ENCODE measurements at places on chromosomes 1 and 21. TPM values are rescaled to one million over a fixed set of nuclear protein-coding genes. Genes with fewer than 3 reads are reported as not detected.

DNA sequence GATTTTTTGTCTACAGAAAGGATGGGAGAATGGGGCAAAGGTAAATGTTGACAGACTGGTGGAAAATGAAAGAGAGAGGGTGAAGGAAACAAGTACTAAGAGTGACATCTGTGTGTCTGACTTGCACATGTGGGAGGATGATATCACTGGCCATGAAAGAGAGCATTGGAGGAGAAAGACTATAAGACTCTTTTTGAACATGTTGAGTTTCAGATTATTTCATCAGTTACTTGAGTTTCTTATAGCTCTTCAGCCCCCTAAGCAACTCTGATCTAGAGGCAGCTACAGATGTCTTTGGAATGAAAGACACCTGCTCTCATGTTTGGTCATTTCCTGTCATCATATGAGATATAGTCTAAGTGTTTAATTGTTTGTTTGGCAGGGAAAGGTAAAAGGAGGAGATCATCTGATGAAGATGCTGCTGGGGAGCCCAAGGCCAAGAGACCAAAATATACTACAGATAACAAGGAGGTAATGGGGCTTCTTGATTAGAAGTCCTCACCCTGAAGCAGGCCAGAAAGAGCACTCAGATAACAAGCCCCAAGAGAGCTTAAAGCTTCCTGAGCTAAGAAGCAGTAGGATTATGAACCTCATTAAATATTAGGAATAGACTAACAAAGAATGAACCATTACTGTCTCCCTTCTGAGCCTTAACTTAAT lies 4.5 kb downstream of the POLR3C start:
- peak; percentile 41 for DNase-seq

DNA sequence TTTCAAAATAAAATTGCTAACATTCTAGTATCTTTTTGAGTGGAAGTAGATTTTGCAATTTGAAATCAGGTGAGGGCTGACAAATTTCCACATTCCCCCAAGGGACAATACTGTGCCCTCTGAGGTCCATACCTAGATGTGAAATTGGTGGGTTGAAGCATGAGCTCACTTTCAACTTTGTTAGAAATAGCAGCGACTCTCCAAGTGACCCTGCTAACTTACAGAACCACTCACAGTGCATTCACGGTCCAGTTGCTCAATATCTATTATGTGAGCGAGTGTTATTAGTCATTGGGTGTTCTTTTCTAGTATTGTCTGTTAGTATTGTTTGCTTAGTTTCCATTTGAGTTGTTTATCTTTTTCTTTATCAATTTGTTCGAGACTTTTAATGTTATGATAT lies 53.6 kb upstream of the ASB17 start:
- no peak for DNase-seq

GRCh38 chr1:171912509-171913175 lies 71.3 kb downstream of the DNM3 start:
- no peak for DNase-seq

- DNase-seq, result peak; percentile 38
Observed at GRCh38 chr1:89701746-89702241, 68.9 kb downstream of the LRRC8C start.

- no peak for DNase-seq
Observed at GRCh38 chr1:198161718-198162090, 4.9 kb downstream of the NEK7 start.

DNA sequence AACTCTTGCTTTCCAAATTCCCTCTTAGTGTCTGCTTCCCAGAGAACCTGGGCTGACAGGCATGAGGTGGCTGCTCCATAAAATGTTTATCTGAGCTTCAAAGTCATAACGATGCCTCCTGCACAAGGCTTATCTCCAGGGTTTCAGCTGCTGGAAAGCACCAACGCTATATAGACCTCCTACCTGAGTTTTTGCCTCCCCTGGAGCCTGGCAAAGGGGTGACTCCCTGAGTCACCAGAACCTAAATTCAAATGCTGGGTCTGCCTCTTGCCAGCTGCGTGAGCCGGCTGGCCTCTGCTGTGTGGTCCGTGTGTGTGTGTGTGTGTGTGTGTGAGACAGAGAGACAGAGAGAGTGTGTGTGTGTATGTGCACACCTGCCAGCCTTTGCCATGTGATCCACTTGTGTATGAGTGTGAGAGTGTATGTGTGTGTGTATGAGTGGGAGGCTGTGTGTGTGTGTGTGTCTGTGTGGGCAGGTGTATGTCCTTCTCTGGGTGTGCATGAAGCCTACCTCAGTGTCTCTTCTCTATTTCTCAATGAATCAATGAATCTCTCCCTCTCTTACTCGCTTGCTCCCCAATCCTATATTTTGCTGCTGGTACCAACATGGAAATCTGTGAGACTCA lies 714.9 kb downstream of the MATN1 start:
- no peak for DNase-seq

DNA sequence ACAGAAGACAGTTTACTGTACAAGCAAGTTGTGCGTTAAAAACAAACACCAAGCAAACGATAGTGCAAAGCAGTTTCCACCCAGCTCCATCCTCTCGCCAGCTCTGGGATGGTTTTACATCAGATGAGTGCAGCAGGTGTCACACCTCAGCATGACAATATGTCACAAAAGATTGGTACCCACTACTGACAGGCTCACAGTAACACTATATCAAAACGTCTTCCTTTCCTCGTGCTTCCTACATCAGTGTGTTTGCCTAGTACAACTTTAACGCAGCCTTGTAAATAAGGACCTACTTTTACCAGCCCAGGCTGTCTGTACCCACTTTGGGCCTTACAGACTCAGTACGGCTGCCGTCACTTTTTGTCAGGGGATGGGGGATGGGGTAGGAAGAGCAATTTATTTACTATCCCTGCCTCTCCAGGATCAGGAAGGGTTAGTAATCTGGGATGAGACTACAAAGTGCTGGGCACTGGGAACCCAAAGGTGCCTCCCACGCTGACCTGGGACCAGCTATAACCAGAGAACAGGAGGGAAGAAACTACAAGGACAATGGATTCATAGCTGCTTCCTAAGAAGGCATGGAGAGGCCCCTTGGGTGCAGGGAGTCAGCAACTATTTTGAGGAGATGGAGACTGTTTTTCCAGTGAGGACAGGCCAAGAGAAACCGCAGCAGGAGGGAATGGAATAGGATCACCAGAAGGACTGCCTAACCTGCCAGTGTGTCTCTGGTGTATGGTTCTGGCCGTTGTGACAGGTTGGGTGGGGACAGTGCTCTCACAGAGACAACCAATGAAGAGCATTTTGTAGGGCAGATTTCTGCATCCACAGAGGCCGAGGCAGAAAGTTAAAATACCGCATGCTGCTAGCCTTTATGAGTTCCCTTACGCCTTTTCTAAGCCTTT lies 30.2 kb downstream of the RUNX3 start:
- DNase-seq, result peak; percentile 45

DNA sequence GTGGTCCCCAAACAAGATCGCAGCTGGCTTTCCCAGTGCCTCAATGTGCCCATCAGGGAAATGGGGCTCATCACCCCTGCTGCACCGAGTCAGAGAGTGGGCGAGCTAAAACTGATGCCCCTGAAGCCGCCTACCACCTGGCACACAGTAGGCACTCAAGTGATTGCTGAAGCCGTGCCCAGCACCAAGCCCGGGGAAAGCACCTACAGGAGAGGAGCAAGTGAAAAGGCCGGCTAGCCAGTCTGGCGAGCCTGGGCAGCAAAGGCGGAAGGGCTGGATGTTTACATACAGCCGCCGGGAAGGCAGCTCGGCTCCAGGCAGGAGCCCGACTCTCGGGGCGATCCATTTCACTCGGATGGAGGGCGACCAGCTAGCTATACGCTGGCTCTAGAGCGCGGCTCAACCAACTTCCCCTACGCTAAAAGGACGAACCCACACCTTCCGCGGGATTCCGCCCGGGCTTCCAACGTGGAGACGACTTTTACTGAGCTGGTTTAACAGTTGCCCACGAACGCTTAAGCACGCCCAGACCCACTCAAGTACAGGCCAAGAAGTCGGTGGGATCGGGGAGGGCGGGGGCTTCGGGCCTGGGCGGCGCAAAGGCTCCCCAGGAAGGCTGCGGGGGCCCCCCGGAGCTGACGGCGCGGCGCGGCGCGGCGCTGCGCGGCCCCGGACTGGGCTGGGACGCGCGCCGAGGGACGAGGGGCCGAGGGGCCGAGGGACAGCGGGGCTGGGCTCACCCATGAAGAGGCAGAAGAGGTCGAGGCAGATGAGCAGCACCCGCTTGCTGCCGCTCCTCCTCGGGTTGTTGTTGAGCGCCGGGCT lies 1.0 kb downstream of the PLPP3 start:
- peak; percentile 21 for DNase-seq

DNA sequence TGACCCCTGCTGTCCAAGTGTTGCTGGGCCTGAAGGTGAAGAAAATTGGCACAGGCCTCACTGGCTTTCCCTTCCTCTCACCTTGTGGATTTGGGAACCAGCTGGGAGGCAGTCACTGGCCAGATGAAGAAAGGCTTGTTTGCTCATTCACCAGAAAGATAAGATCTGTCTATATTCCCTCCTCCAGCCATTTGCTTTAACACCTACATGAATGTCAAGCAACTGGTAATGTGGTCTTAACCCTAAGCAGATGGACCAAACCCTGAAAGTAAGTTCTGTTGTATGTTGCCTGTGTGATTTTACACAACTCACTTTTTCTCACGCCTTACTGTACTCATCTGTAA lies 10.3 kb upstream of the SRRM1 start:
- DNase-seq, result no peak

DNA sequence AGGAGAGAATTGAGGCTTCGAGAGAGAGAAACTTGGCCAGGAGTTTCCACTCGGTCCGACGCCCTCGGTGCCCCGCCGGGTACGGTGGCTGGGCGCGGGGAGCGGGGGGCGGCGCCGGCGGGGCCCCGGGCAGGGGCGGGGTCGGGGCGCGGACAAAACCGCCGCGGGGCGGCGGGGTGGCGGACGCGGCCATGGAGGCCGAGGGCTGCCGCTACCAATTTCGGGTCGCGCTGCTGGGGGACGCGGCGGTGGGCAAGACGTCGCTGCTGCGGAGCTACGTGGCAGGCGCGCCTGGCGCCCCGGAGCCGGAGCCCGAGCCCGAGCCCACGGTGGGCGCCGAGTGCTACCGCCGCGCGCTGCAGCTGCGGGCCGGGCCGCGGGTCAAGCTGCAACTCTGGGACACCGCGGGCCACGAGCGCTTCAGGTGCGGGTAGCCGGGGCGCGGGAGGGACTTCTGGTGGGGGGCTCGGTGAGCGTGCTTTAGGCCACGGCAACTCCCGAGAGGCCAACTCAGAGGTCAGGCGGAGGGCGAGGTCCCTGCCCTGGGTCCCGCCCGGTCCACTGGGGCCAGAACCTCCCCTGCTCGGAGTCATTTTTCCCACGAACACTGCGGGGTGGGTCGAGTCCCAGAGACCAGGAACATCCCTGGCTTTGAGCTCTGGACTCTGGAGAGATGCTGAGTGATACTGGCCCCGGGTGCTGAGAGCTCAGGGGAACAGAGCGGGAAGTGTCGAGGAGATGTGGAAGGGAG lies 431 bp downstream of the RAB42 start:
- DNase-seq, result no peak

GRCh38 chr21:40667967-40668366 lies 179.0 kb downstream of the DSCAM start:
- no peak for DNase-seq

GRCh38 chr1:96721416-96722160 lies at the start of gene PTBP2:
TSS of gene PTBP2 (plus strand) at chr1:96721784. CDS start at chr1:96721865, 81 bp downstream.
- DNase-seq, result peak; percentile 90

DNA sequence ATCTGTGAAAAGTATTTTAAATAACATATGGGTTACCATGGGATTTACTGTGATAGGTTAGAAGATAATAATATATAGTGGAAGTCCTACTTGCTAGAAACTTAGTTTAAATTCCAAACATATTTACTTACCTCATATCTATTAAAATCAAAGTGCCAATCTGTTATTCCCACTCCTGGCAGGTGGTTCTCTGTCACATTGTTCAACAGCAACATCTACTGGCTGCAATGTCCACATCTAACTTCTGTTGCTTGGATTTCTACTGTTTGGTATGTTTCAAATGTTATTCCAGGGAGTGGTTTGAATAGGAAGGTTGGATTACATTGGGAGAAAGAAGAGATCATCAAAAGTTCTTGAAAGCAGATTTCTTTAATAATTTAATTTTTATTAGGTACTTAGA lies 122.5 kb upstream of the NCAM2 start:
- no peak for DNase-seq

GRCh38 chr1:232504651-232505050 lies 125.3 kb downstream of the SIPA1L2 start:
- no peak for DNase-seq

GRCh38 chr1:234542211-234542850 lies 63.4 kb upstream of the TARBP1 start:
- no peak for DNase-seq

DNA sequence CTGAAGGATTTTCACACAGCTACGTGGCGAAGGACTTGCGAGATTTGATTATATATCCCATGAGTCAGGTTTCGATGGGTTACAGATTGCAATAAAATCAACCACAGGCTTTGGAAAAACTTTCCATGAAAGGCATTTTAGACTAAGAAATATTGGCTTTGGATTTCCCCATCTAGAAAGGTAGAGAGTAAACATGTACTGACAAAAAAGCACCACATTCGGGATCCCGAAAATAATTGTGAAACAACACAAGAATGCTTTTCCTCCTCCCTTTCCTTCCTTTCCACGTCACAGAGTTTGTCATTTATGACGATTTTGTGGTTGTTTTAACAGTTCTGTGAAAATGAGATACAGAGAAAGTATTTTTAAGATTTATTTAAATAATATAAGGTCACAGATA lies 38.5 kb downstream of the TGFB2 start:
- no peak for DNase-seq

DNA sequence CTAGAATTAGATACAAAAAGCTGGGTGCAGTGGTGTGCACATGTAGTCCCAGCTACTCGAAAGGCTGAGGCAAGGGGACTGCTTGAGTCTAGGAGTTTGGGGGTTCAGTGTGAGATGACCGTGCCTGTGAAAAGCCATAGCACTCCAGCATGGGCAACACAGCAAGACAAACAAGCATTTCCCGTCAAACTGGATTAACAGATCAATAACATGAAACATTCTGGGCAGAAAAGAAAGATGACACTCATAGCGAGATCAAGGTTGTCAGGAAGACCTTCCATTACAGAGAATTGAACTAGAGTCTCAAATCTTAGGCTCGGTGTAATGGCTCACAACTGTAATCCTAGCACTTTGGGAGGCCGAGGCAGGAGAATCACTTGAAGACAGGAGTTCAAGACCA lies 14.0 kb downstream of the TFB2M start:
- DNase-seq, result no peak

SHE gene
- not detected for total RNA-seq

CELA3A gene
- not detected for total RNA-seq

CCDC27 gene
- not detected for total RNA-seq

NT5C1A gene
- 0.21 TPM for total RNA-seq

CD101 gene
- total RNA-seq, result 0.60 TPM

INSRR gene
- 0.18 TPM for total RNA-seq

NECTIN4 gene
- not detected for total RNA-seq

IGFN1 gene
- not detected for total RNA-seq

GPR137B gene
- 5.6 TPM for total RNA-seq
